ENCODE measurements at places on chromosomes 7 and 10.

DNA sequence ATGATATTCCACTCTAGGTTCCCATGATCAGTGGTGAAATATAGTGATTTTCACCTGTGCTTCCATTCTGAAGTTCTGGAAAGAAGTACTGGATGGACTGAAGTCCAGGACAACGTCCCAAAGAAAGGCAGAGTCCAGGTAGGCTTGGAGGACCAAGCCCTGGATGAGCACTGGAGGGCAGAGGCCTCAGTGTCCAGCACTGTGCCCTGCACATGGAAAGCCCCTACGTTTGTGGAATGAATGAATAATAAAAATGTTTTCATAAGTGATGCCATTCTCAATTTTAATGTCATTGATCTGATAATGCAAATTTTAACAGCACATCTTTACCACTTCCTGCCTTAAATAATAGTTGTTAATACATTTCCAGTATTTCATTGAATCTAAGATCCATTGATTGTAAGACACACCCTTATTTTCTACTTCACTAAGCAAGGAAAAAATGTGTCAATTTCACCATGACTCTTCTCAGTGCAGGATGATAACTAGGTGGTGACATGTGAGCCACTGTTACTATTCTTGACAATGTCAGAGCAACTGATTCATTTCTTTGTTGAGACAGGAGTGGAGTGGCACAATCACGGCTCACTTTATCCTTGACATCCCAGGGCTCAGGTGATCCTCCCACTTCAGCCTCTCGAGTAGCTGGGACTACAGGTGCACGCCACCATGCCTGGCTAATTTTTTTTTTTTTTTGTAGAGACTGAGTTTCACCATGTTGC, 35.2 kb downstream of the ZNF783 start:
- no peaks in the 10 kb centered on the region for H3K27me3 ChIP-seq
- no peaks in the 10 kb centered on the region for H3K4me1 ChIP-seq
- no peak overlapping the region for H3K4me3 ChIP-seq
- no peaks in the 10 kb centered on the region for H3K36me3 ChIP-seq

- peaks cover 3% of the 10 kb centered on the region for H3K4me1 ChIP-seq
- peak overlapping the region; percentile 12 for H3K4me3 ChIP-seq
- no peaks in the 10 kb centered on the region for H3K36me3 ChIP-seq
- no peak for DNase-seq
- no peaks in the 10 kb centered on the region for H3K27me3 ChIP-seq
Observed at GRCh38 chr7:18508443-18509427, 13.2 kb downstream of the HDAC9 start.

DNA sequence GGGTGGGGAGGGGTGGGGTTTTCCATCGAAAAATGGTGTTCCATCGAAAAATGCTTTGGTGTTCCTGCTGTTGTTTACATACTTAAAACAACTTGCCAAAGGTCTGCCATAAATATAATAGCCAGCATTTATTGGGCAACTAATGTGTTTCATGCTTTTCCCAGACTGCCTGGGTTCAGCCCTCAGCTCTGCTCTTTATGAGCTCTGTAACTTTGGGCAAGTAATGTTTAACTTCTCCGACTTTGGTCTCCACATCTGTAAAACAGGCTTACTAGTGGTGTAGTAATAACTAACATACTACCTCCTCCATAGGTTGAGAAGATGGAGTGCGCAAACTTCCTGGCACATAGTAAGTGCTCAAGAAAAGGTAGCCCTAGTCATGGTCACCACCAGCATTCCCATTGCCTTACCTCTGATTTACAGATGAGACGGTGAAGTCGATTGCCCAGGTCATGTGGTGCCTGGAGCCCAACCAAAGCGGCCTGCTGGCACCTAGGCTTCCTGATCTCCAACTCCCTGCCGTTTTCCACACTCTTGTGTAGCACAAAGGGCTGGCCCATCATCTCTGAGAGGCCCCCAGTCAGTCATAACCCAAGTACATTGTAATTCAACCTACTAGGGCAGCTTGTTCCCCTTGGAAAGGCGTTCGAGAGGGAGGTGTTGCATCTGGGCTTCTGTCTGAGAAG, 8.9 kb downstream of the ZMIZ1 start:
- H3K27ac ChIP-seq = no peak overlapping the region
- H3K27me3 ChIP-seq = no peaks in the 10 kb centered on the region
- no peaks in the 10 kb centered on the region for H3K36me3 ChIP-seq
- H3K4me1 ChIP-seq = peaks cover 2% of the 10 kb centered on the region

- H3K4me1 ChIP-seq = peaks cover 10% of the 10 kb centered on the region
- peaks cover 12% of the 10 kb centered on the region for H3K27me3 ChIP-seq
- peaks cover 3% of the 10 kb centered on the region for H3K36me3 ChIP-seq
- H3K27ac ChIP-seq = no peak overlapping the region
- H3K4me3 ChIP-seq = no peak overlapping the region
Observed at GRCh38 chr10:118926441-118926840, 103.1 kb upstream of the NANOS1 start.

- no peaks in the 10 kb centered on the region for H3K36me3 ChIP-seq
- DNase-seq = peak; percentile 29
- H3K4me1 ChIP-seq = peaks cover 11% of the 10 kb centered on the region
- H3K27ac ChIP-seq = no peak overlapping the region
- H3K27me3 ChIP-seq = peaks cover 69% of the 10 kb centered on the region
Observed at GRCh38 chr7:127251465-127252376, 1.0 kb downstream of the GRM8 start.

GRCh38 chr10:1788401-1788800, 51.1 kb upstream of the ADARB2 start:
- no peak overlapping the region for H3K27ac ChIP-seq
- no peaks in the 10 kb centered on the region for H3K36me3 ChIP-seq
- no peaks in the 10 kb centered on the region for H3K27me3 ChIP-seq
- H3K4me3 ChIP-seq = no peak overlapping the region
- DNase-seq = no peak
- no peaks in the 10 kb centered on the region for H3K4me1 ChIP-seq

DNA sequence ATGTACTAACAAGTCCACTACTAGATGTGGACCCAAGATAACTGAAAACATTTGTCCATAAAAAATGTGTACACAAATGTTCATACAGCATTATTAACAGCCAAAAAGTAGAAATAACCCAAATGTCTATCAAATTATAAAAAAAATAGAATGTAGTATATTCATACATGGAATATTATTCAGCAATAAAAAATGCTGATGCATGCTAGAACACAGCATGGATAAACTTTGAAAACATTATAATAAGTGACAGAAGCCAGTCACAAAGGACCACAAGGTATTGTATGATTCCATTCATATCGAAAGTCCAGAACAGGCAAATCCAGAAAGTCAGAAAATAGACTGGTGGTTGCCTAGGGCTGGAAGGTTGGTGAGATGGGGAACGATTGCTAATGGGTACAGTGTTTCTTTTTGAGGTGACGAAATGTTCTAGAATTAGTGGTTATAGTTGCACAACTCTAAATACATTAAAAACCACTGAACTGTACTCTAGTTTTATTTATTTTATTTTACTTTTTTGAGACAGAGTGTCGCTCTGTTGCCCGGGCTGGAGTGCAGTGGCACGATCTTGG, 43.3 kb upstream of the ANLN start:
- no peaks in the 10 kb centered on the region for H3K36me3 ChIP-seq
- no peak overlapping the region for H3K4me3 ChIP-seq
- DNase-seq = no peak
- no peaks in the 10 kb centered on the region for H3K4me1 ChIP-seq

- H3K27me3 ChIP-seq = no peaks in the 10 kb centered on the region
- no peak for DNase-seq
- H3K4me1 ChIP-seq = no peaks in the 10 kb centered on the region
- H3K36me3 ChIP-seq = no peaks in the 10 kb centered on the region
- no peak overlapping the region for H3K27ac ChIP-seq
Observed at GRCh38 chr7:41039386-41039953, 663.4 kb downstream of the INHBA start.

DNA sequence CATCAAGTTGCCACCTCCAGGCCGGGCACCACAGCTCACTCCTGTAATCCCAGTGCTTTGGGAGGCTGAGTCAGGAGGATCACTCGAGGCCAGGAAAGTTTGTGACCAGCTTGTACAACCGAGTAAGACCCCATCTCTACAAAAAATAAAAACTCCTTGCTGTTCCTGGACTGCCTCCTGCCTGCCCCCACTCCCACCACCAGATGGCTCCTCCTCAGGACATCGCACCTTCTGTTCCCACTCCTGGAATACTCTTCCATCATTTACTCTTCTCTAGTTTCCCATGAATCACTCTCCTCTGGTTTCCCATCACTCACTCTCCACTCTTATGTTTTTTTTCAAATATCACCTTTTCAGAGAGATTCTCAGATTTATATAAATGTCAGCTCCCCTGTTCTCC, 540.7 kb downstream of the CALN1 start:
- H3K36me3 ChIP-seq = no peaks in the 10 kb centered on the region
- no peak overlapping the region for H3K27ac ChIP-seq
- no peak for DNase-seq

- H3K4me1 ChIP-seq = peaks cover 9% of the 10 kb centered on the region
- DNase-seq = no peak
- no peaks in the 10 kb centered on the region for H3K36me3 ChIP-seq
- H3K27me3 ChIP-seq = peaks cover 5% of the 10 kb centered on the region
- H3K27ac ChIP-seq = no peak overlapping the region
- H3K4me3 ChIP-seq = no peak overlapping the region
Observed at GRCh38 chr10:21402606-21403083, 122.8 kb downstream of the SKIDA1 start.

GRCh38 chr7:37448011-37448635, 541 bp downstream of the ELMO1 start:
- peaks cover 3% of the 10 kb centered on the region for H3K27me3 ChIP-seq
- H3K4me1 ChIP-seq = peaks cover 45% of the 10 kb centered on the region
- H3K27ac ChIP-seq = peak overlapping the region; percentile 90

DNA sequence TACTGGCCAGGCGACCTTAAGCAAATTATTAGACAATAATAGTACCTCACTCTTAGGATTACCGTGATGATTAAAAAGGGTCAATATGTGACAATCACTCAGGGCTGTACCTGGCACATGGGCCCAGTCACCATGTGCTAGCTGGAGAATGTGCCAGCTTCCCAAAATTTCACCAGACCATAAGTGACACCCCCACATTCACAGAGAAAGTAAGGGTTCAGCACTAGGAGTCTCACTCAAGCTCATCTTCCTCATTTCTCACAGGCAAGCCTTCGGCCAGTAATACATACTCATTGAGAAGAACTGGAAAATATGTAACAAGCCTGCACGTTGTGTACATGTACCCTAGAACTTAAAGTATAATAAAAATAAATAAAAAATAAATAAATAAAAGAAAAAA, 22.4 kb upstream of the C10orf71 start:
- no peak overlapping the region for H3K27ac ChIP-seq
- no peak for DNase-seq
- H3K4me1 ChIP-seq = peaks cover 38% of the 10 kb centered on the region
- no peak overlapping the region for H3K4me3 ChIP-seq
- H3K36me3 ChIP-seq = no peaks in the 10 kb centered on the region
- peaks cover 3% of the 10 kb centered on the region for H3K27me3 ChIP-seq

DNA sequence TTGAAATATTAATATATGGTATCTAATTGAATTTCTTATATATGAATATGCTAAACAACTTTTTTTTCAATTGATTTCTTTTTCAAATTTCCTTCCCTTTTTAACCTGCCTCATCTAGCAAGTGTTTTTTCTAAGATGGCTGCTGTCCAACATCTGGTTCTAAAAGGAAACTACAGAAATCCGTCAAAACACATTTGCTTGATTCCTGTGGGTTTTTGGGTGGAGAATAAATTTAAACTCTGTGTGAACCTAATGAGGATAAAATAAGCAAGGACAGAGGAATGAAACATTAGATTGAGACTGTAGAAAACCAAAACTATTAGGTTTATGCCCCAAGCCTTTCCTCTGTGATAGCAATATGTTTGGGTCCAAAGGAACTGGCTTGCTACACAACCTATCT, 75.5 kb upstream of the STARD3NL start:
- no peaks in the 10 kb centered on the region for H3K4me1 ChIP-seq
- H3K36me3 ChIP-seq = no peaks in the 10 kb centered on the region
- peaks cover 23% of the 10 kb centered on the region for H3K27me3 ChIP-seq
- DNase-seq = no peak

GRCh38 chr7:157575777-157576176, 239.0 kb downstream of the DNAJB6 start:
- no peak for DNase-seq
- H3K36me3 ChIP-seq = peaks cover 6% of the 10 kb centered on the region
- H3K4me3 ChIP-seq = peak overlapping the region; percentile 70
- H3K4me1 ChIP-seq = peaks cover 38% of the 10 kb centered on the region
- H3K27me3 ChIP-seq = peaks cover 19% of the 10 kb centered on the region

DNA sequence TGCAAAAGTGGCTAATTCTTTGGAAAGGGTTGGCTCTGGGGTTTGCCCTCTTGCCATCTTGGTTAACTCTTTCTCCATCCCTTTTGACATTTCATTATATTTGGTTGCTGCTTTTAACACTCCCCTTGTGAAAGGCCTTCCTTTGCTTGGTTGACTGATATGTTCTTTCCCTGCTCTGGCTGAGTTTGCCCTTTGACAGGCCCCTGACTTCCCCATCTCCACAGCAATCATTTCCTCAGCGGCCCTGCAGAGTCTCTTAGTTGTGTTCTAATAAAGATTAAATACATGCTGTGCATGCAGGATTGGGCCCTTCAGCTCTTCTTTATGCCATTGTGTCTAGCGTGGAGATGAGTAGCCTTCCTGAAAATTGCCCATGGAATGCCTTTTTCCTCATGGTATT, 84.5 kb upstream of the CSTF2T start:
- H3K4me1 ChIP-seq = no peaks in the 10 kb centered on the region
- H3K4me3 ChIP-seq = no peak overlapping the region
- no peak for DNase-seq
- H3K36me3 ChIP-seq = no peaks in the 10 kb centered on the region
- no peaks in the 10 kb centered on the region for H3K27me3 ChIP-seq

GRCh38 chr7:38169847-38170246, 8.2 kb upstream of the STARD3NL start:
- no peak overlapping the region for H3K4me3 ChIP-seq
- H3K36me3 ChIP-seq = no peaks in the 10 kb centered on the region
- peaks cover 12% of the 10 kb centered on the region for H3K27me3 ChIP-seq
- DNase-seq = no peak

DNA sequence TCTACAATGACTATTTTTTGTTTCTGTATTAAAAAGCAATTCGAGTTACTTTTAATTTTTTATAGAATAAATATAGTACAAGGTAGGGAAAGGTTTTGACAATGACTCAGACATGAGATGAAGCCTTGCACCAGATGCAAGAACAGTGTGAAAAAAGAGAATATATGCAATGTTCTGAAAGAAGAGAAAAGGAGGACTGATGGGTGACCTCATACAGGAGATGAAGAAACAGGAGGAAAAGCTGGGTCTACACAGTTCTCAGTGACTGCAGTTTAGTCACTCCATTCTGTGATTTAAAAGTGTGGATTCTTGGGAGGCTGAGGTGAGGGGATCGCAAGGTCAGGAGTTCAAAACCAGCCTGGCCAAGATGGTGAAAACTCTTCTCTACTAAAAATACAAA, 38.3 kb upstream of the YAE1 start:
- no peaks in the 10 kb centered on the region for H3K36me3 ChIP-seq
- DNase-seq = no peak
- peaks cover 19% of the 10 kb centered on the region for H3K27me3 ChIP-seq
- H3K4me3 ChIP-seq = no peak overlapping the region
- H3K4me1 ChIP-seq = no peaks in the 10 kb centered on the region

DNA sequence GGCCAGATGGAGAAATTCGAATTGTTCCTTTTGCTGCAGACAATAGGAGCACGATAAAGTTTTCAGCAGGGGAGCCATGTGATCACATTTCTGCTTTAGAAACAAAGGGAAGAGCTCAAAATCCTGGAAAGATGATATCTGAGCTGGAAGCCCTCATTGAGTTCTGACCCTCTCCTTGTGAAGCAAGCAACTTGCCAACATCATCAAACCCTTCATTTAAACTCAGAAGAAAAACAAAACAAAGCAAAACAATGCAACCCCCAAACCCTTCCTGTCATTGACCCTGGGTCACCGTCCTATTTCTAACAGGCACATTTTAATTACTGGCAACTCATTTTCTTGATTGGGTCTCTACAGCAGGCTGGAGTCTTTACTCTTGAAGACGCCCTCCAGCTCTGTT, 198.3 kb upstream of the ZNF32 start:
- no peak overlapping the region for H3K27ac ChIP-seq
- peaks cover 39% of the 10 kb centered on the region for H3K4me1 ChIP-seq
- no peak overlapping the region for H3K4me3 ChIP-seq
- no peaks in the 10 kb centered on the region for H3K27me3 ChIP-seq

Data from activated CD8-positive, alpha-beta T cell treated with anti-CD3 and anti-CD28 coated beads, Interleukin-2, amount 10 ng/mL, durations not matched to agents 7 days and 5 days (primary cell).